ENCODE measurements at places on chromosomes 1 and 21. TPM values are rescaled to one million over a fixed set of nuclear protein-coding genes. Genes with fewer than 3 reads are reported as not detected.

Gene CLCA1
- polyA plus RNA-seq = not detected

Gene SPRR2B
- not detected for polyA plus RNA-seq

DNA sequence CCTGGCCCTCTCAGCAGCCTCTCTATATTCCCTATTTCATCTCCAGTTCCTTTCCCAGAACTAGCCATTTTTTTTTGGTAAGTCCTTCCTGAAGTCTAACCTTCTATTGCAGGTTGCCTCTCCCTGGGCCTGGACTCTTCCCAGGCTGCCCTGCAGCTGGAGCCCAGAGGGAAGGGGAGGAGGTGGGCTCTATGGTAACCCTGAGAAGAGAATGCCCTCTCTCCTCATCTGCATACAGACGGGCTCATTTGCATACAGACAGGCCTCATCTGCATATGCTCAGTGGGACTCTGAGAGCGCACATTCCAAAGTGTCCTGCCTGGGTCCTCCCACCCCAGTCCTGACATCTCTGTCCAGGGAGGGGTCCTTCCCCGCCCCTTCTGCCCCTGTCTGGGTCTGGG, 32.7 kb downstream of the RHBG start:
- DNase-seq = no peak

Gene PTPRC
- polyA plus RNA-seq = 4.6 TPM

DNA sequence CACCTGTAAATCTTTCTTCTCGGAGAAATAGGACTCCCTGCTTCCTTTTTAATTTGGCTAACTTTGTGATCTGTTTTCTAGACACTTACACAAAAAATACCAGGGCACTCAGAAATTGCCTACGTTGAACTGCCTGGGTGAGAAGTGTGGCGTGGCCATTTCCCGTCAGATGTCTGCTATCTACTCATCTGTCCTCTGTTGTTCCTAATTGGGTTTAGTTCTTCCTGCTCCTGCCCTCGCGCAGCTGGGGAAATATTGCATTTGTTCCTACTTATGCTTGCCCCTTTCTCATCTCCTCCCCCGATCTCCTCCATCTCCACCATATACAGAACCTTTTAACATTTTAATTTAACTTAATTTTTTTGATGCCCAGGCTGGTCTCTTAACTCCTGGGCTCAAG, 55.1 kb downstream of the CD58 start:
- DNase-seq = no peak

Data from left kidney (tissue), 8 donors.